Hematopoietic multipotent progenitor cell treated with erythropoietin and hydrocortisone succinate and interleukin-3 and kit ligand, for 17 days (in vitro differentiated cells): ENCODE measurements at places on chromosomes 7 and 10.

GRCh38 chr7:77627309-77627676 lies 69.0 kb upstream of the RSBN1L start:
- no peak for DNase-seq

- DNase-seq = no peak
Measured at GRCh38 chr10:130864961-130865818, 446.3 kb downstream of the TCERG1L start.

DNA sequence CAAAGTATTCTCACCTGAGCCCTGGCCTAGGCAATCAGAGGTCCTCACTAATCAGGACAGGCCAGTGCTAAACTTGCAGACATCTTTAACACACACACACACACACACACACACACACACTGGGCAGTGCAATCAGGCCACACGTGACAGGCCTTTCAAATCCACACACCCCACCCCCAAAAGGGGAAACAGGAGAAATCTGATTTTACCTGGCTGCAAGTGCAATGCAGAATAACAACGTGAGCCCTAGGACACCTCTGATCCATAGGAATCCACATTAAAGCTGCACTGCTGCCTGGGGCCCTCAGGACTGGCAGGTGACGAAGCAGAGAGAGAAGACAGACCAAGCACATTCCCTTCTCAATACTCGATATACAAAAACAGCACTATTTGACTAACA lies 218.9 kb downstream of the FAM107B start:
- no peak for DNase-seq

DNA sequence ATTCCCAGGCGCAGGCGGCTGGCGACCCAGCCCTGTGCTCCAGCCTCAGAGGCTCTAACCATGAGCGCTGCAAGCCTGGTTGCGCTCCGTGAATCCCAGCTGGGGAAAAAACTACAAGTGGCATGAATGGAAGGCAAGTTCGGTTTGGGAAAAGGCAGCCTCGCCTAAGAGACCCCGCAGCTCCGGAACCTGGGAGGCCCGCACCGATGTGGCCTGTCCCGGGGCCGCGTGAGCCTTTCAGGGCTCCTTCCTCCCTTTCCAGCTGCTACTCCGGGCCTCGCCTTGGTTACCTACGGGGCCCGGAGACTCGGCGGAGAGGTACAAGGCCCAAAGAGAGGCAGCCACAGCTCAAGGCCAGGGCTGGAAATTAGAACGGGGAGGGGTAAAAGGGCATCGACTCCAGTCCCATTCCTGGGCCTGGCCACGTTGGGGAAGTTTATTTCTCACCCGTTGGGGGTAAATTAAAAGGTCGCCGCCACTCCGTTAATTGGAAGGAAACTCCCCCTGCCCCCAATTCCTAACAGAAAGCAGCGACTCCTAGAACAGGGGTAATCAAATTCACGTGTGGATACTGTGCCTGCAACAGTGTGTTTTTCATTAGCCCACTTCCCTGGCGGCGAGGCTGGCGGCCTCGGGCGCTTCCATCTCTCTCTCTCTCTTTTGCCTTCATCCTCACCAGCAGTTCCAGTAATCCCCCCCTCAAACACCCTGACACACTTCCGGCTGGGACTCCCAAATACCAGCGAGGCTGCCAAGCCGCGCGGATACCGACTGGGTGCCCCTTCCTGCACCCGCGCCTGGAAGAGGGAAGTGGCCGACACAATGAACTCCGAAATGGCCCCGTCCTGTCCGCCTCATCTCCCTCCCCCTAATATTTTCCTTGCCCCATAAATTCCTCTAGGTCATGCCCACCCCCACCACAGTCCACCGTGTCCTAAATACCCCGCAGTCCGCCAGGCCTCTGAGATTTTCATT lies 1.5 kb upstream of the HOXA9 start:
- no peak for DNase-seq

DNA sequence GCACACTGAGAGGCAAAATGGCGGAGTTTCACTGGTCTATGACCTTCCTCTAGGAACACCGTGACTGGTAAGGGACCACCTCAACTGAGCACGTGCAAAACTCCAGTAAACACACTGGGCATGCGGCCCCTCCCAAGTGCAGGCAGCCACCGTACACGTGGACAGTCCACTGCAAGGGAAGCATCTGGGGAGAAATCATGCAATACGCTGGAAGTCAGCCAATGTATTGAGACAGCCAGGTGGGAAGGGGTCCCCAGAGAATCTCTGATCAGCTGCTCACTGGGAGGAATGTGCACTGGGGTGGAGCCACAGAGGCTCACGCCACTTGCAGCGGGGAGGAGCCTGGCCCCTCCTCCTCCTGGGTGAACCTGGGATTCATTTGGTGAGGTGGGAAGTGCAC lies 49.3 kb downstream of the CFAP46 start:
- no peak for DNase-seq

DNA sequence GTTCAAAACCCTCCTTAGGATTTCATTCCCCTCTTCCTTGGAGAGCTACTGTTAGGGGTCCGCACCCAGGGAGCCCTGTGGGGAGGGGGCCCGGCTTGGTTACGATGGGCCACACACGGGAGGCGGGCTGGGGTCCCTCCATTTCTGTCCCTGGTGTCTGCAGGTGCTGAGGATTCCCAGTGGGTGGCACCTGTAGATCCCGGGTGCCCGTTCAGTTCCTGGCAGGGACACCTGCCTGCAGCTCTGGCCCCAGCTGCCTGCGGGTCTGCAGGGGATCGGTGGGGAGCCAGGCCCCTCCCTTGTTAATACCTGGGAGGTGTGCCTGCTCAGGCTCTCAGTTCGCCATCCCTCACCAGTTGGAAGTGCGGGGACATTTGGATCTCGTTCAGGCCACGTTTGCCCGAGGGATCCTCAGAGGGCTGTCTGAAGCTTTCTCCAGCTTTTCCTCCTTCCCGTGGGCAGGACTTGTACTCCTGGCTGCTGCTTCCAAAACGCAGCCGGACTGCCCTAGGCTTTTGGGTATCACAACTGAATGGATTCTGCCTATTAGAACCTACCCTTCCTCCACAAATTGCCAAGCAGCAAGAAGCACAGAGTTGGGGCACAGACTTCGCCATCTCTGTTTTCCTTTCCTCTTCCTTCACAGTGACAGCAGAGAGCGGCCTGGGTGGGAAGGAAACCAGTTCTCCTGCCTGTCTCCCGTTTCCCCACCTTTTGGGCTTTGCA lies 22.3 kb upstream of the IL15RA start:
- no peak for DNase-seq

DNA sequence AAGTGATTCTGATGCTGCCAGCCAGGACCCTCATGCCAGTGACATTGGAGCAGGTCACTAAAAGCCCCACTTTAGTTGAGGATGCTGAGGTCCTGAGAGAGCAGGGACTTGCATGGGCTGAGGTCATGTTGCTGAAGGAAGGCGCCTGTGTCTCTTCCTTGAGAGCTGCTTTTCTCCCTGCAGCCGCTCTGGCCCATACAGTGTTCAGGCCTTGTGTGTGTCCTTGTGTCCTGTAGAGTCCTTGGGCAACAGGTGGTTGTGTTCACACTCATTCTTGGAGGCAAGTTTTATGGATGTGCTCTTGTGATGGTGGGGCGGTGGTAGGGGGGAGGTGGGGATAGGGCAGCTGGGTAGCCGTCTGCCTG lies 33.3 kb downstream of the TSPAN14 start:
- DNase-seq = no peak

GRCh38 chr10:98267894-98268693 lies at the start of gene LOXL4:
LOXL4 (minus strand) TSS chr10:98268194; CDS start chr10:98263019, 5,175 bp downstream.
- no peak for DNase-seq

DNA sequence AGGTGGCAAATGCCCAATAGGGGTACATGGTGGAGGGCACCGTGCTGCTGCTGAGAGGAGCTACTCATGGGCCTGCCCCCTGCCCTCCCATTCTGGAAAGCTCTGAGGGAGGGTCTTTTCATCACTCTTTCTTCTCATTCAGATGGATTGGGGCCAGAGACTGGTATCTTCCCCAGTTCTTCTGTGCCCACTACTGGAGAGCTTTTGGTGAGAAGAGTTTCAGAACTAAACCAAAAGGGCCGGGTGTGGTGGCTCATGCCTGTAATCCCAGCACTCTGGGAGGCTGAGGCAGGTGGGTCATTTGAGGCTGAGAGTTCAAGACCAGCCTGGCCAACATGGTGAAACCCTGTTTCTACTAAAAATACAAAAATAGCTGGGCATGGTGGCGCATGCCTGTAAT lies 12.5 kb downstream of the ADRA2A start:
- no peak for DNase-seq

GRCh38 chr7:158810846-158811245 lies 18.5 kb downstream of the ESYT2 start:
- DNase-seq = no peak

DNA sequence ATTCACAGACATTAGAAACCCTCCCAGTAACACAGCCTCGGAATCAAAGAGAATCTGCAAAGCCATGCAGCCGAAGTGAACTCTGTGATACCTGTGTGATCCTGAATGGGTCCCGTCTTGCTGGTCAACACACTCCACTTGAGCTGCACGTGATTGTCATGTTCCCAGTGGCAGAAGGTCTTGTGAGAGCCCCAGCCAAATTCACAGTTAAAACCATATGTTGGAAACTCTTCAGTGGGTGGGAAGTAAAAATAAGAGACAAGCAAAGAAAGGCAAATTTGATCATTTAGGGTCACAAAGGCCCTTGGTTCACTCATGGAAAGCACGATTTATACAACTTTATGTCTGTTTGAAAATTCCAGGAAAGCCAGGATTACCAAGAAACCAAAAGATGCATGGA lies 142.3 kb downstream of the NRP1 start:
- DNase-seq = no peak

GRCh38 chr7:126791306-126791705 lies 461.4 kb downstream of the GRM8 start:
- no peak for DNase-seq

DNA sequence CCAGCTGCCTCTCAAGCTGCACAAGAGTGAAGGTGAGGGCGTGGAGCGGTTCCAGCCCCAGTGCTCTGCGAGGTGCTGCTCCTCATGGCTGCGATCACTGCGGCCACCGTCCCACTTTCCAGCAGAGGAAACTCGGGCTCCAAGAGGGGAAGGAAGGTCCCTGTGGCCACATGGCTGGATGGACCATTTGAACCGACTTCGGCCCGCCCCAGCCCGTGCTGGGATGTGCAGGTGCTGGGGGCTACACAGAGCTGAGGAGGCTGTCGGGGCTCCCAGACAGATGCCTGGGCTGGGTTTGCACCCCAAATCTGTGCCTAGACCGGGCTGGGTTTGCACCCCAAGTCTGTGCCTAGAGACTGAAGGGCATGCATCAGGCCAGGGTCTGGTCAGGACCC lies 186.6 kb downstream of the DNAJB6 start:
- DNase-seq = no peak

GRCh38 chr10:35011771-35012191 lies 78.4 kb downstream of the CUL2 start:
- no peak for DNase-seq

DNA sequence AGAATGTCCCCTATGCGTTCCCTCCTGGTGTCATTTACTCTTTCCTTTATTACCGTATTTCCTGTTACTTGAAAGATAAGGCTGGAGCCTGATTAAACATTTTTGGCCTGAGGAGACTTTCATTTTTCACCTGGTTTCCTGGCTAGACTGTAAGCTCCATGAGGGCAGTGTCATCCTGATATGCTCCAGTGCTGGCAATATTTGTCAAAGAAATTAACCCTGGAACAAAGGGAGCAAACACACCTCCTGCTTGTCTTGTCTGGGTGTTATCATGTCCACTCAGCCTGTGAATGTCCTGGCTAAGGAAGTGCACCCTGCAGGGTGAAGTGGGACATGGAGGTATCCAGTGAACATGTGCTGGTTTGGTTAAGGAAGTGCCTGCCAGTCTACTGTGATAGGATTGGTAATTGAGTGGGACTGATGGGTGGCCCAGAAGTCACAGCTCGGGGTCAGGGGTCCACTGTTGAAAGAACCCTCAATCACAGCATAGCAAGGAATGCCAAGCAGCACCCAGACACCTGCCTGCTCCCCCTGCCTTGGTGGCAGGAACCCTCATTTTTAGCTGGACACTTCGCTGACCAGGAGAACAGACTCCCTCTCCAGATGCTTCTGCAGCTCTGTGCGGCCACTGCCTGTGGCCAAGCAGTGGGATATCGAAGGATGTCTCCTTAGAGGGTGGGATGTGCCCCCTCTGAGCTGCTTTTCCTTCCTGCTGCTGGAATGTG lies 20.9 kb upstream of the PPIA start:
- no peak for DNase-seq

DNA sequence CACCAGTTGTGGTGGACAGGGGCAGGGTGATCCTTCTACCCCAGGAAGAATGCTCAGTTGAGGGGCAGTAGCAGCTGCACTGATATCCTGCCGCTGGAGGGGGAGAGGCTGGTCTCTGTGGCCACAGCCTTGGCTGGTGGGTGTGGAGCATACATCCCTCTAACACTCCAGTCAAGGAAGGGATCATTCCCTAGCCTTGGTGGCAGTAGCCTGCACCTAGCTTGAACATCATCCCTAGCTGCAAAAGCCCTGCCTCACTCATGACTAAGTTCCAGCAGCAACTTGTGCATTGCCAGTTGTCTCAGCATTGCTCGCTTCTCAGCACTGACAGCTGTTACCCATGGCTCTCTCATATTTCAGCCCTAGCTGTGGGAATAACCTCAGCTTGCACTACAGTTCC lies 688.9 kb upstream of the POT1 start:
- no peak for DNase-seq

GRCh38 chr7:153430931-153431330 lies 621.3 kb upstream of the DPP6 start:
- no peak for DNase-seq

DNA sequence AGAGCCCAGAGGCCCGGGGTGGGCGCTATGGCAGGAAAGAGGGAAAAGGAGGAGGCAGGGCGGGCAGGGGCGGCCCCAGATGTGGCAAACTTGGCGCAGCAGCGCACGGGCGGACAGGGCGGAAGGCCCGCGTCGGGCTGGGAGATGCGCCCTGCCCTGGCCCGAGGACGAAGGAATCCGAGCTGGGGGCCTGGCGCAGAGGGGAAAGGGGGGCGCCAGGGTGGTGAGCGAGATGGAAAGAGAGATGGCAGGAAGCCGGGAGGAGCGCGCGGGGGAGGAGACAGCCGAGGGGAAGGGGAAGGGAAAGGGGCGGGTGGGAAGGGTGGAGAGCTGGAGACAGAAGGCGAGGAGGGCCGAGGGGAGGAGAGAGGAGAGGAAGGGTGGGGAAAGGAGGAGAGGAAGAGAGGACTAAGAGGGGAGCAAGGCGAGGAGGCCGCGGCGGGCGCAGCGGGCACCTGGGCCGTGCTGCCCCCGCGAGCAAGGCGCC lies at the start of gene MARVELD1:
MARVELD1 (plus strand) TSS at position 392 of the 487 bp plus-strand sequence. CDS start 147 bp downstream, outside the sequence.
- DNase-seq = no peak

GRCh38 chr7:46586406-46586805 lies 665.3 kb upstream of the IGFBP3 start:
- no peak for DNase-seq

GRCh38 chr7:99876491-99876890 lies 342 bp downstream of the OR2AE1 start:
- no peak for DNase-seq

GRCh38 chr10:13871776-13872175 lies 285.0 kb downstream of the PRPF18 start:
- DNase-seq = no peak

GRCh38 chr7:108848486-108848885 lies 278.8 kb downstream of the DNAJB9 start:
- DNase-seq = no peak

DNA sequence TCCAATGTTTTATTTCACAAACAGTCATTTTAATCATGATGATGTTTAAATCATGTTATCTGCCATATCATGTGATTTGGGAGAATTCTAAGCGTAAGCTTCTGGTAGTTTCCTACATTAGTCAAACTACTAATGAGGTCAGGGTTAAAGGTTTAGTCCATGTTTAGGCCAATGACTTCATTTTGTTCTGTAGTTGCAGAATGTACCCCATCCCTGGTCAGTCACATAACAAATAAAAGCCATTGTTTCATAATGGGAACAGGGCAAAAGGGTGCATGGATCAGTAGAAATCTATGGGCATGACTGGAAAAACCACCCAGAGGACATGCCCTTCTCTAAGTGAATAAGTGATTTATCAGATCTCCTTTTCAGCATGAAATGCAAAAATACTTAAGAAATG lies 138.4 kb upstream of the ABCB5 start:
- DNase-seq = no peak
